M059J (cell line): ENCODE measurements at places on chromosomes 13 and 19.

DNA sequence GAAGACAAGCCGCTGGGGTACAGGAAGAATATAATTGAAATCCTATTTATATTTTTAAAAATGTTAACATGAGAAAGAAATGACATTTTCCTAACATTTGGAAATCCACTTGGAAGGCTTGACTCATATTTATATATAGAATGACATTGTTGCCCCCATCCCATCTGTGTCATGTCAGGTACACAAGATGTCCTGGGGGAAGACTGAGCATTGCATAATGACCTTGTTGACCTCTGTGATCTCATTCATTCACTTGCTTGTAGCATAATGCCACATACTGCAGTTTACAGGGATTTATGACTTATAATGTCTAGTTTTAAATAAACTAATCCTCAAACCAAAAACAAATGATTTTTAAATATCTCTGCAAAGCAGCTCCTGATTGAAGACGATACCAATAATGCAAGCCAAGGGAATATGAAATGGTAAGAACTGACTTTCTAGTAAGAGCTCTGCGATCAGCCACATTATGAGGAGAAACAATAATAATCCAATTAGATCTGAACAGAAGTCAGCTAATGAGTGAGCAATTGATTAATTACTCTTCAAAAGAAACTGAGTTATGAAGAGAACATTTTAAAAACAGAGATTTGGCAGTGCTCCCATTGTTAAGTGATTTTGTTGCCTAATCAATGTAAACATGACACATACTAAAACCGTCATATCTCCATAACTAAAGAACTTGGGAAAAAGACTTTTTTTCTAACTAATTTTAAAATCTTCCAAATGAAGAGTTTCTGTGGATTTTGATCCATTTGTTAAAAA lies 21.2 kb upstream of the VWA8 start:
- DNase-seq, result peak; percentile 48

GRCh38 chr13:111901267-111901915 lies 165.6 kb upstream of the SOX1 start:
- DNase-seq, result no peak

DNA sequence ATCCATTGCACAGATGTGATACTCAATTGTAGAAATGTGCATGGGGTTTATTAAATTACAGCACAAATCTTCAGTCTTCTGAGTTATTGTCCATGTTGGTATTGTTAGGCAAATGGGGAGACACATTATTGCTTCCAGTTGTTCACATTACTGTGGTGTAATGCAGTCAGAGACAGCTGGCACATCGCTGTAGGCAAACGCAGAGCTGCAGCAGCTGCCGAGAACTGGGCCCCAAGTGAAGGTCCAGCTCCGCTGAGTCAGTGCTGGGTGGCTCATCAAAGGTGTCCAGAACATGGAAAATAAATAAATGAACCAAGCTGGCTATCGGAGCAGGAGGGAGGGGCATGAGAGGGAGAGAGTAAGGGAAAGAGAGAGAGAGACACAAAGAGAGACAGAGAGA lies 299.1 kb upstream of the OBI1 start:
- no peak for DNase-seq

DNA sequence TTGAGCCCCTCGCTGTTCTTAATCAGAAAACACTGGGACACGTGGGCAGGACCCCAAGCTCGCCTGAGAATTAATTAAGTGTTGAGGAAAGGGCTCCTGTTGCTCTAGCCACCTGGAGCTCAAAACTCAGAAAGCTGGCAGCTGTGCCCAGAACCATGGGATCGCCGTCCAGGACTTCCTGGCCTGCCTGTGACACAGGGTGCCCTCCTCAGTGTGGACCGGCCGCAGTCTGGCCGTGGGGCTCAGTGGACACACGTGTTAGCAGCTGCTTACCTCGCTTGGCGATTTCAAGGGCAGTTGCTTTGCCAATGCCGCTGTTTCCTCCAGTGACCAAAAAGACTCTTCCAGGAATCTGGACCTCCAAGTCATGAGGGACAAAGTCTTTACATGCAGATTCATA lies 4.7 kb downstream of the DHRS12 start:
- DNase-seq, result no peak
